NCI-H2171 treated with DMSO at 0.1 percent for 48 hours (cell line): ENCODE measurements at places on chromosomes 7 and 10.

GRCh38 chr7:129644634-129645230 lies 33.2 kb downstream of the NRF1 start:
- DNase-seq = peak; percentile 80

DNA sequence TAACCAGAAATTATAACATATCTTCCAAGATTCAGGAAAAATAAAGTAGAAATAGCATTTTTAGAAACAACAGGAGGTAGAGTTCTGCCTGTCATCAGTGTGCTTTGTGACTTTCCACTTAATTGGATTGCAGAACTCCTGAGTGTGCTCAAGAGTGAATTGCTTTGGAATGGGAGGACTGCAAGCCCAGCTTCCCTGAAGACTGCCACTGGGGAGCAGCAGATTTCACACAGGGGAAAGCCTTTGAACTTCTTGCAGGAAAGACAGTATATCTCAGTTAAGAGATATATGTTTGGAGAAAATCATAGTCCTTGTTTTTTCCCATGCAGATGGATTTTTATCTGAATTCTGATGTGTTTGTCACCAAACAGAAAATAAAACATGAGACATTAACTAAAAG lies 124.5 kb downstream of the TMEM168 start:
- DNase-seq = no peak

DNA sequence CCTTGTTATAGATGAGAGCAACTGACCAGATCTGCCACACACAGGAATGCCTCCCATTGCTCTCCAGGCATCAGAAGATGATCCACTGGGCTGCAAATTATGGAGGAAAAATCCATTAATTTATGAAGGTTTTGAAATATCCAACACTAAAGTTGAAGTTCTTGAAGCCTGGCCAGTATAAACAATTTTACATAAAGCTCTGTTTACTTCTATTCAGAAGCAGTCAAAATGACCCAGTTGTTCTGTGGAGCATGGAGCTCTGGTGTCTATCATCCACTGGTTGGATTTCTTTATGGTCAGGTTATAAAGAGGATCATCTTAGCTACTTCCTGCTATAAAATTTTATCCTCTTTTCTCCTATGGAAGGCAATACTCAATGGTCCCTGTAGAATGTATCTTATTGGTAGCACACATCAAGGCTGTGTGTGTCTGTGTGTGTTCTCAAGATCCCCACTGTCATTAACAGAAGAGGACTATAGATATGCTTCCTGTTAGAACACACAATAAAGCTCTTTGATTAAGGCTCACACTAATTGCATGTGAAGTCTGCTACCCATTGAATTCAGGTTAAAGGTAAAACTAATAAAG lies 747.4 kb downstream of the SUGCT start:
- no peak for DNase-seq

DNA sequence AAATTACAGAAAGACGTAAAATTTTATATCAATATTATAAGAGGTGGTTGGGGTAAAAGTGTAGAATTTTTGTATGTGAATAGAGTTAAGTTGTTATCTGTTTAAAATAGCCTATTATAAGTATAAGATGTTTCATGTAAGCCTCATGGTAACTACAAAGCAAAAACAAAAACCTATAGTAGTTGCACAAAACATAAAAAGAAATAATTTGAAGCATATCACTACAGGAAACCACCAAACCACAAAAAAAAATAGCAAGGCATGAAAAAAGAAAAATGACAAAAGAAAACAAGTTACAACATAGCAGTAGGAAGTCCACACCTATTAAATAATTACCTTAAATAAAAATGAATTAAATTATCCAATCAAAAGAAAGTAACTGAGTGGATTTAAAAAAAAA lies 12.4 kb upstream of the GSTK1 start:
- no peak for DNase-seq

DNA sequence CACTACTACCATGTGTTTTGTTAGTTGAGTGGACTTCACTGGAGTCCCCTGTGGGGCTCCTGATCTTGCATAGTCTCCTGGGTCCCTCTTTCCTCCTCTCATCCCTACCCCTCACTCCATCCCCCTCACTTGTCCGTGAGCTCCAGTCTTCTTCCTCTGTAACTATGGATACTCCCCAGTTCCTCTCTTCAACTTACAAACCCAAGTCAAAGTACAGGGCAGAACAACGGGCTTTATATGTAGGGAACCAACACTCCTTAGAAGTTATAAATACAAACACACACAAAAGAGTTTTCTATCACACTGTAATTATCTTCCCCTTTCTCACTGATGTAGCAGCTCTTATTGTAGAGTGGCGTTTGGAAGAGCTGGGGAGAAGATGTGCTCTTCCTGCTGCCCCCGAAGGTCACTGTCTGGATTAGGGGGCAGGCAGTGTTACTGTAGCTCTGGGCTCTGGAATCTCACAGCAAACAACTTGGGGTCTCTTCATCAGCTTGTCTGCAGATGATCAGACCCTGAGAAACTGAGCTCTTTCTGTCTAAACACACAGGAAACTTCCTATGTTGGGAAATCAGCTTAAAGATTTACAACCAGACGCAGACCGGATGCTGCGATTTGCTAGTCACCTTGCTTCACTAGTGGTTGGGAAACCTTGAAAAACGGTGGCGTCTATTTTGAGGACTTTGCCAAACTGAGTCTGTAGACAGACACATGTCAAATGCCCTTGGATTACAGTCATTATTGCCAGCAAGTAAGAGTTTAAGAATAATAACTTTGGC lies 13.6 kb downstream of the SNX10 start:
- no peak for DNase-seq

DNA sequence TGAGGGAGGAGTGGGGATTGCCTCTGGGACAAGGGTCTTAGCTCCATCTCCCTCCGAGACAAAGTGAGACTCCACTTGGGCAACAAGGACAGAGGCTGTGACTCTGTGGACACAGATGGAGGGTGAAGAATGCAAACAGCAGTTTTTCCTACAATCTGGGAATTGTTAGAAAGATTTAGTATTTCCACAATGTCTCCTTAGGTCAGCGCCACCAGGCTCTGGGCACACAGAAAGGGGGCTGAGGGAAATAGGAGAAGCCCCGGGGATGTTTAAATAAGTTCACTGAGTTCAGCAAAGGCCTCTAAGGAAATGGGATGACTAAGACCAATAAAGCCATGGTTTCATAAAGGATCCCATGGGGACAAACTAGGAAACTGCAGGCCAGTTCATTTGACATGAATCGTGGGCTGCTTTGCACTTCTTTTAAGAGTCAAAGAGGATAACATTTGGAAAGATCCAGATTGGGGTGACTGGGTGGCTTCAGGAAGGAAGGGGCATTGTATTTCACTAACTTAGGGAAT lies 219.8 kb upstream of the GLI3 start:
- no peak for DNase-seq

- no peak for DNase-seq
Observed at GRCh38 chr10:35916791-35917190, 274.7 kb upstream of the FZD8 start.

GRCh38 chr10:80289451-80290287 lies at the start of gene MAT1A:
Gene MAT1A, minus strand, starts transcription at chr10:80289658. Its CDS starts 235 bp downstream, at chr10:80289423.
- DNase-seq = peak; percentile 34

DNA sequence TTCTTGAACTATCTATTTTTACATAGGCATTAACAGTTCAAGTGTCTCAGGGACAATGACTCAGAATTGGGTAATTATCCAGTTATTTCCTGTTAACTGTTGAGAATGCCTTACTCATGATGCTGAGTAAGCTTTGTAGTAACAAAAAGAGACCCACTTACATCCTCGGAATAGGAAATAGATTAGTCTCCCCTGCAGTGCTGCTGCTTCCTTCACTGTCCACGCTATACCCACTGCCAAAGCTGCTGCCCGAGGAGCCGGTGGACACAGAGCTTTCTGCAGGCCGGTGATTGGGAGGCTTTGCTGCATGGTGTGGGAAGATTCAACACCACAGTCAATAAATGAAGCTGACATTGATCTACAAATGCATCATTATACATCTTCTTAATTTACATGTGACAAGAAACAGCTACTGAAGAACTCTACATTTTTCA lies 357.1 kb downstream of the PCLO start:
- no peak for DNase-seq

GRCh38 chr10:127303746-127304145 lies 107.4 kb upstream of the INSYN2A start:
- no peak for DNase-seq

DNA sequence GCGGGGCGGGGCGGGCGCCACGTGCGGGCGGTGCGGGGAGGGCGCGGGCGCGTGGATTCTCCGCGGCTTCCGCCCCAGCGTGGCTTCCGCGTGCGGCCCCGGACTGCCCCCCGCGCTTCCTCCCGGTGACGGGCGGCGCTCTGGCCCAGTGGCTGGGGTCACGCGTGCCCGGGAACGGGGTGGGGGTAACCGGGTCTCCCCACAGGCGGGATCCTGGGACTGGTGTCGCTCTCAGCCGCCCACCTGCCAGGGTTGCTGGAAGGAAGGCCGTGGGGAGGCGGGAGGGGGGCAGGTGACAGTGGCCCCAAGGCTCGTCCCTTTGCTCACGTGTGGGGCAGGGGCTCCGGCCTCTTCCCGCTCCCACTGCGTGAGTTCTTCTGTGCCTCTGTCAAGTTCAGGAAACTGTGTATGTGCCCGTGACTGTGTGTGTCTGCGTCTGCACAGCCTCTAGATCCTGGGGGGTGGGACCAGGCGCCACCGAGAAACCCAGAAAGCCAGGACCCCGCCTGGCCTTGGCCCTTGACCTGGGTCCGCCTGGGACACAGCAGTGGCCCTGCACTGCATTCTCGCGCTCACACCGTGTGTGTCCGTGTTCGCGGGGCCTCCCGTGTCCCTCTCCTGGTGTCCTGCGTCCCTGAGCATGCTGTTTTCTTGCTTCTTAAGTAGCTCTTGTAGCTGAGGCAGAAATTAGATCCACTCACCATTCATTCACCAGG lies 919 bp downstream of the MAFK start:
- DNase-seq = no peak

GRCh38 chr7:44348300-44348699 lies 22.9 kb upstream of the CAMK2B start:
- no peak for DNase-seq

DNA sequence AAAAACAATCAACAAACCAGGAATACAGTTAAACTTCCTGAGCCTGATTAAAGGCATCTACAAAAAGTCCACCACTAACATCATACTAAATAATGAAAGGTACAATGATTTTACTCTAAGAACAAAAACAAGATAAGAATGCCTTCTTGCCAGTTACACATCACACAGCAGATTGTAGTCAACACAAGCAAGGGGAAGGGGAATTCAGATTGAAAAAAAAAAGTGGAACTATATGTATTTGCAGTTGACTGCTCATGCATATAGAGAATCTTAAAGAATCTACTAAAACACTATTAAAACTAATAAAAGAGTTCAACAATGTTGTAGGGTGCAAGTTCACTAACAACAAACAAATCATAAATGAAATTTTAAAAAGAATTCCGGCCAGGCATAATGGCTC lies 28.5 kb downstream of the ZNF33B start:
- no peak for DNase-seq

DNA sequence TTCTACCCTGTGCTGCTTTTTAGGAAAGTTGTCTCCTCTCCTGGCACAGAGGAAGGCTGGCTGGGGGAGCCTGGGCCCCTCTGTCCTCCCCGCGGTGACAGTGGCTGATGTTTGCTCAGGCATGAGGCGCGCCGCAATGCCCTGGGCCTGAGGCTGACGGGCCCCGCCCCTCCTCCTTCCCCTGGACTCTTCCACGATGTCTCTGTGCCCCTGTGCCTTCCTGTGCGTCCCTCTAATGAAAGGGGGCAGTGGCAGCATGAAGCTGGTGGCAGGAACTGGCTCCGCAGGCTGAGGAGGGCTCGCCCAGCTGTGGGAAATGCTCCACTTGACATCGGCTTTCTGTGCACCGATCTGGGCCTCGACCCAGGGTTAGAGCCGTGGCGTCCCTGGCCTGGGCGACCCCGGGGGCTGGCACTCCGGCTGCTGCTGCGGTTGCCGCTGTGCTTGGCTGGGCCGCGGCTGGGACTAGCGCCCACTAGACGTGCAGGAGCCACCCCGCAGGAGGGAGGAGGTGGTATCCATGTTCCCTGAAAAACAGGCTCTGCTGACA lies 67.9 kb downstream of the ZNF680 start:
- DNase-seq = no peak

- no peak for DNase-seq
Observed at GRCh38 chr10:23870651-23871610, 338.0 kb upstream of the KIAA1217 start.

- DNase-seq = no peak
Observed at GRCh38 chr7:151809146-151809863, 67.6 kb downstream of the PRKAG2 start.

DNA sequence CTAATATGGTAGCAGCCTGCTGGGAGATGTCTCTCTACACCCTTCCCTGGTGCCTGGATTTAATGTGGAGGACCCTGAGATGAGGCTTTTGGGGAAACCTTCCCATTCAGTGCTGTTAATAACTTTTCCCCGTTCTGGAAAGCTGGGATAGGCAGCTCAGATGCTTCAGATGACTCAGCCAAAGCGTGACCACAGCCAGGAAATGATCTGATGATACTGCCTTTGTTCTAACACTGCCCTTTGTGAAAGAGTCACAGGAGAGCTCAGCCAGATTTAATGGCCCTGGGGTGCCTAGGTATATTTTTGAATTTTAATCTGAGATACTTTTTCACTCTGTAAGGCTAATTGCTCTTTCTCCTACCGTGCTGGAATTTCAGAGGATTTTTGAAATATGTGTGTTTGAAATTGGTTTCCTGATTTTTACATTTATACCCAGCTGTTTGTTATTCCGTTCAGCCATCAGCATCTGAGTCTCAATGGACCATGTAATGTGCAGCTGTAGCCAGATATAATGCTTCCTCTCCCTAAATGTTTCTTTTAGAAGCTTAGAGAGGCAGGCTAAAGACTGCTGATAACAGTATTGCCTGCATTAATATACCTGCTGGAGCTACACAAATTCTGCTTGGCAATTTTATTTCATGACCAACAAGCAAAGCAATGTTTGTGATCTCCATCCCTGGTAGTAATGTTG lies 17.8 kb downstream of the CELF2 start:
- DNase-seq = no peak

DNA sequence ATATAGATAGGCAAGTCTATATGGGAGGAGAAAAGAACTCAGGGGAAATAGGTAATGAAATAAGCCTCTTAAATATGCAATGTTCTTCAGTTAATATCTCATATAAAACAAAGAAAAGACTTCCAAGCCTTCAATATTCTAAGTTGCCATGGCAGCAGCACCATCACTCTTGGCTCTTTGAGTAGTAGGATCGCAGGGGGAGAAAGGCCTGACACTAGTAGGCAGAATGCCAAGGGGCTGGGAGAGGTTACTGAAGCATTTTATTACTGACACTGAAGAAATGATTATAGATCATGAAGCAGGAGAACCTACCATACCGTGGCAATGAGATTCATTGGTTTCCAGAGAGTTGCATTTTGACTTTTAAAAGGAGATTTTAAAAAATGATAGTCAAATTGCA lies 193.9 kb downstream of the NXPH1 start:
- DNase-seq = no peak
